ENCODE measurements at places on chromosomes 3 and 15.

DNA sequence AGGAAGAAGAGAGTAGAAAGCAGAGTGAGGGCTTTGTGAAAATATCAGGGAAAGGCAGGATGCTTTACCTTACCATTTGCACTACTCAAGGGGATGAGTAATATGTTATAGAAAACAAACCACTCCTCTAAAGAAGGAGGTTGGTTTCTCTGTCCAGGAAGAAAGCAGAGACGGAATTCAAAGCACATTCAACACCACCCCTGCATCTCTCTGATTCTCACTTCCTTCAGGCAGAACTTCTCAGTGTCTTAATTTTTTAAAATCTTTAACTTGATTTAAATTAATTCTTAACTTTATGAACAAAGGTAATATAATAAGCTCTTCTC, 82.4 kb downstream of the NR2F2 start:
- DNase-seq: no peak

DNA sequence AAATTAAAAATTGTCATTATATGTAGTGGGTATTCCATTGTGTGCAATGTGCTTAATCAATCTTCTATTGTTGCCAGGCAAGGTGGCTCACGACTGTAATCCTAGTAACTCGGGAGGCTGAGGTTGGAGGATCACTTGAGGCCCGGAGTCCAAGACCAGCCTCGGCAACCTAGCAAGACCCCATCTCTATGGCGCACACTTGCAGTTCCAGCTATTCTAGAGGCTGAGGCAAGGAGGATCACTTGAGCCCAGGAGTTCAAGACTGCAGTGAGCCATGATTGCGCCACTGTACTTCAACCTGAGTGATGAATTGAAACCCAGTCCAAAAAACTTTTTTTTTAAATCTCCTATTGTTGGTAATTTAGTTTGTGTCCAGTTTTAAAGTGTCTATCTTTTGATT, 33.4 kb upstream of the ABHD2 start:
- no peak for DNase-seq

DNA sequence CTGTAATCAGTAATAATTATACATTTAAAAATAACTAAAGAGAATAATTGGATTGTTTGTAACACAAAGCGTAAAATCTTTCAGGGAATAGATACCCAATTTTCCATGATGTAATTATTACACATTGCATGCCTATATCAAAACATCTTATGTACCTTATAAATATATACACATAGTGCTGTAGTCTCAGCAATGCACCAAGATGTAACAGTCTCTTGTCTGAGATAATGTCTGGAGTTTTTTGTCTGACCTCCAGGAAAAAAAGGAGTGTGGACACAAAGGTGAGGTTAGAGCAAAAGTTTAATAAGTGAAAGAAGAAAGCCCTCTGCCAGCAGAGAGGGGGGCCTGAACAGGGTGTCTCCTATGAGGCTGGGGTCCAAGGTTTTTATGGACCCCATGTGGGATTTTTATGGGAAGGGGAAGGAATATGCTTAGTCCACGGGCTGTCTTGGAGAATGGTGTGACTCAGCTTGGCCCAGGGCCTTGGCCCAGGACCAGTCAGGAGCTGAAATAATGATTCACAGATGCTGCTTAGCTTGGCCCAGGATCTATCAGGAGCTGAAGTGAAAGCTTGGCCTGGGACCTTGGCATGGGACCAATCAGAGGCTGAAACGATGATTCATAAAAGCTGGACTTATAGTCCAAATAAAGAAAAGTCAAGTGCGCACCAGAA, 545.0 kb downstream of the ZPLD1 start:
- no peak for DNase-seq

- no peak for DNase-seq
Observed at GRCh38 chr3:137669519-137670060, 94.5 kb upstream of the SOX14 start.

DNA sequence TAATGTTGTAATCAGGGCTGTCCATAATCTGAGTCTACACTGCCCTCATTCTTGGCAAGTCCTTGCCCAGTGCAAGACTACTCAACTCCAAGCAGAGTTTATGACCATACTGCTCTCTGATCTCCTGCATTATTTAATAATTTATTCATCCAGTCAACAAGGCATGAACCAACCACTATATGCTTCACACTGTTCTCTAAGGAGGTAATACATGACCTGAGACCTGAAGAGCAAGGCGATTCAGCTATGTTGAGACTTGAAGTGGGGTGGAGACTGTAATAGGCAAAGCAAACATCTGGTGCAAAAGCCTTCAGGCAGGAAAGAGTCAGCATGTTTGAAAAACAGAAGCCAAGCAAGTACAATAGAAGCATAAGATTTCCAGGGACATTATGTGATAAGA, 1362.8 kb downstream of the ROBO2 start:
- DNase-seq: no peak

DNA sequence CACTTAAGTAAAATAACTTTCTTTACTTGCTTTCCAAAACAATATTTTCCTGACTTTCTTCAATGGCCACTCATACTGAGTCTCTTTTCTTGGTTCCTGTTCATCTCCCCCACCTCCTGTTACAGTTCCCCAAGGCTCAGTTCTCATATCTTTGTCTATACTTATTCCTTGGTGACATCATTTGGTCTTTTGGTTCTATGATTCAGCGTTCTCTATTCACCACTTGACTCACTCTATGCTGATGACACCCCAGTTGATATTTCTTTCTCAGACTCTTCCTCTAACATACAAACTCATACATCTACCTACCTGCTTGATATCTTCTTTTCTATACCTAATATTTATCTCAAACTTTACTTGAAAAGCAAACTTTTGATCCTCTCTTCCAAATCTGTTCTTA, 85.0 kb upstream of the P3H2 start:
- no peak for DNase-seq

GRCh38 chr3:124063197-124063909, 71.4 kb upstream of the ROPN1 start:
- no peak for DNase-seq

GRCh38 chr3:111603679-111604078, 8.5 kb upstream of the ZBED2 start:
- no peak for DNase-seq

GRCh38 chr3:80238152-80238551, 470.4 kb upstream of the ROBO1 start:
- DNase-seq: no peak

DNA sequence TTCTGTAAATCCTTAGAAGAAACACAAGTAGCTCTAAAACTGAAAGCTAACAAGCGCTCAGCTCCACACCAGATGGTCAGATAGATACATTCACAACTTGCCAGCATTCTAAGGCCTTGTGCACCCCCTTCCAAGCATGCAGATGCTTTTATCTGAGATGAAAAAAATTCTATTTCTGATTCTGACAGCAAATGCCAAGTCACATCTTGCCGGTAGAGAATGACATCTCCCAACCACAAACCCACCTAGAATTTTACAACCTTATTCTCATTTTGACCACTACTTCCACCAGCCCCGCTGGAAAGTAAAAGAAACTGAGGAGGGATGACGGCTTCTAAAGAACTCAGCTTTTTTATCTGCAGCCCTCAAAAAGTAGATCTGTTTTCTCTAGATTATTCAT, 57.7 kb downstream of the SUMF1 start:
- DNase-seq: no peak

- no peak for DNase-seq
Observed at GRCh38 chr15:88745696-88746095, 57.5 kb upstream of the ACAN start.

DNA sequence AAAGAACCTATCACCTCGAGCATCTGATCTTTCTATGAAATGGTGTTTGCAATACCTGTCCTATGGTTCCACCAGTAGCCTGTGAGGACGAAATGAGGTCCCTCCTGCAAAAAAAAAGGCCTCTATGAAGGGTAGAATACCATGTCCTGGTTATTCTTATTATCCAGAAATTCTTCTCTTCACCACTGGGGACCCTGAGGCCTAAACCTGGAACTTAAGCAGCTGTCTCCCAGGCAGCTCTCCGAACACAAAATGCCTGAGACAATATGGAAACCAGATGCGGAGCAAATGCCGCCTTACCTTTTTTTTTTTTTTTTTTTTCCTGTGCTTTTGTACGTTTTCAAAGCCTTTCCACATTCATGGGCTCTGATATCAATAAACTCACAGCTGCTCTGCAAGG, 62.1 kb upstream of the WNT5A start:
- DNase-seq: no peak

Measured in DND-41 (cell line).